Liver (tissue), 10 donors: ENCODE measurements at places on chromosomes 2 and 18. TPM values are rescaled to one million over a fixed set of nuclear protein-coding genes. Genes with fewer than 3 reads are reported as not detected.

Gene UGT1A4
- total RNA-seq = not detected

Gene SIX3
- total RNA-seq = not detected

Gene GNLY
- total RNA-seq = 0.75 TPM

Gene CCL20
- 5.9 TPM for total RNA-seq

Gene ZRANB3
- total RNA-seq = 5.7 TPM

Gene CHN1
- total RNA-seq = 1.1 TPM
